Natural killer cell treated with Interleukin-12 subunit alpha and Interleukin-12 subunit beta and Interleukin-15 and Interleukin-18, amount 100 ng/mL, for 72 hours (primary cell): ENCODE measurements at places on chromosomes 12 and 14. TPM values are rescaled to one million over a fixed set of nuclear protein-coding genes. Genes with fewer than 3 reads are reported as not detected.

- H3K27ac ChIP-seq = no peak overlapping the region
- H3K4me3 ChIP-seq = no peak overlapping the region
- peaks cover 23% of the 10 kb centered on the region for H3K4me1 ChIP-seq
- no peaks in the 10 kb centered on the region for H3K27me3 ChIP-seq
Measured at GRCh38 chr12:67519484-67520433, 128.8 kb upstream of the DYRK2 start.

The RNASE4 gene
- total RNA-seq = 0.50 TPM

- H3K4me3 ChIP-seq = no peak overlapping the region
- no peak overlapping the region for H3K27ac ChIP-seq
- H3K27me3 ChIP-seq = peaks cover 12% of the 10 kb centered on the region
- no peaks in the 10 kb centered on the region for H3K36me3 ChIP-seq
- no peak for DNase-seq
- H3K4me1 ChIP-seq = no peaks in the 10 kb centered on the region
Measured at GRCh38 chr12:48027183-48028002, 23.1 kb upstream of the COL2A1 start.

DNA sequence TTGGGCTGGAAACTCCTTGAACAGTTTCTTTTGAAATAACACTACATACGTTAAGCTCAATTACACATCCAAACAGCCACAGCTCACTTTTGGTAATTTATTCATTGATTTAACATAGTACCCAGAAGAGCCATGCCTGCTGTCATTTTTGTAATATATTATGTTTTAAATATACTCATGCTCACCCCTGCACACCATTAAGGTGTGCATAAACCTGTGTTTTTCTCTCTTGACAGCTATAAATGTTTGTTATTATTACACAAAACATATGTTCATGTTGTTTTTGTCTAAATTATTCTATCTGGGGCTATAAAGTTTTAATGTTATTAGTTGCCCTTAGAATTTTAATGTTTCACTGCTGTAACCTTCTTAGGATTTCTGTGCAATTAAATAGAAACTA, 296.1 kb downstream of the AKAP6 start:
- H3K27ac ChIP-seq = no peak overlapping the region
- no peak overlapping the region for H3K4me3 ChIP-seq
- H3K4me1 ChIP-seq = no peaks in the 10 kb centered on the region
- no peaks in the 10 kb centered on the region for H3K27me3 ChIP-seq

GRCh38 chr14:94483729-94484275, 7.8 kb upstream of the SERPINA9 start:
- no peak overlapping the region for H3K4me3 ChIP-seq
- H3K27me3 ChIP-seq = peaks cover 22% of the 10 kb centered on the region
- H3K36me3 ChIP-seq = peaks cover 2% of the 10 kb centered on the region
- H3K4me1 ChIP-seq = peaks cover 4% of the 10 kb centered on the region

- H3K4me3 ChIP-seq = no peak overlapping the region
- H3K27me3 ChIP-seq = peaks cover 16% of the 10 kb centered on the region
- H3K4me1 ChIP-seq = no peaks in the 10 kb centered on the region
- no peak for DNase-seq
Measured at GRCh38 chr14:21016413-21017190, 8.3 kb downstream of the NDRG2 start.
